ENCODE measurements at places on chromosomes 7 and 10.
A peak's percentile ranks its signal among the peaks of the same experiment; 100 is the strongest.

DNA sequence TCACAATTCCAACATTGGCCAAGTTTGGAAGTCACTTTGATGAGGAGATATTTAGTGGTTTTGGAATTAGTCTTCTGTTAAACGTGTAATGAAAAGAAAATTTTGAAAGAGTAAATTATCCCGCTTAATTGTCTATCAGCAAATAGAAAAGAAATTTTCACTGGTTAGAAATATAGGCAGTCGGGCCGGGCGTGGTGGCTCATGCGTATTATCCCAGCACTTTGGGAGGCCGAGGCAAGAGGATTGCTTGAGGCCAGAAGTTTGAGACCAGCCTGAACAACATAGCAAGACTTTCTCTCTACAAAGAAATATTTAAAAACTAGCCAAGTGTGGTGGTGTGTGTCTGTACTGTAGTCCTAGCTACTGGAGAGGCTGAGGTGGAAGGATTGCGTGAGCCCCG lies 13.4 kb downstream of the CNTNAP2 start:
- DNase-seq, result no peak

DNA sequence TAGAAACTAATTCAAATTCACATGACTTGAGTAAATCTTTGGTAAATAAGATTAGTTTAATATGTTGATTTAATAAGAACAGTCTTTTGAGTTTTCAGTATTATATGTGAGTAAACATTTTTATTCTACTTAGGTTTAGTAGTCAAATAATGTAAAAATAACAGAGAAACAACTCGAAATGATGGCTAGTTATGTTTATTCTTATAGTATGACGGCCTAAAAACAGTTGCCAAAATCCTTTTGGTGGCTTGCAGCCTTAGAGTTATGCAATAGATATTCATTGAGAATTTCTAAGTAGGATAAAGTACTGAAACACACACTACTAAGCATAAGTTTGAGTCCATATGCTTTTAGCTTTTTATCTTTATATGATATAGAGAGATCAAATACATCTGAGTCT lies 184.8 kb downstream of the GNAI1 start:
- DNase-seq, result no peak

DNA sequence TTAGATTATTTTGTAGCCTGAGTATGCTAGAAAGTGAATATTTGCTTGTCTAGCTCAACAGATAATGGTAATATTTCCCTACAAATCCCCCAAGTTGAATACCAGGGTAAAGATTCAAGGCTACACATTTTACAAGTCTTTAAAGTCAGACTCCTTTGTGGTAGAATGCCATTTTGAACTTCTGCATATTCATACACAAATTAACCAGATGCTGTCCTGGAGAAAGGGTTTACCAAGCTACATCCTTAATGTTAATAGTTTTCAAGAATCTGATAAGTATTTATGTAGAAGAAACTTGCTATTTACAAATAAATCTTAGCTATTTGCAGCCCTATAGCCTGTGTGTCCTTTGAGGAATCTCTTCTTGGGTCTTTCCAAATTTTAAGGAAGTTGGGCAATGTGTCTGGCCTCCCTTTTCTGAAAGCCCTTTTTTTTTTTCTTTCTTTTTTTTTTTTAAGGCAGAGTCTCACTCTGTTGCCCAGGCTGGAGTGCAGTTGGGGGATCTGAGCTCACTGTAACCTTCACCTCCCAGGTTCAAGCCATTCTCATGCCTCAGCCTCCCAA lies 82.6 kb downstream of the CPEB3 start:
- no peak for DNase-seq

DNA sequence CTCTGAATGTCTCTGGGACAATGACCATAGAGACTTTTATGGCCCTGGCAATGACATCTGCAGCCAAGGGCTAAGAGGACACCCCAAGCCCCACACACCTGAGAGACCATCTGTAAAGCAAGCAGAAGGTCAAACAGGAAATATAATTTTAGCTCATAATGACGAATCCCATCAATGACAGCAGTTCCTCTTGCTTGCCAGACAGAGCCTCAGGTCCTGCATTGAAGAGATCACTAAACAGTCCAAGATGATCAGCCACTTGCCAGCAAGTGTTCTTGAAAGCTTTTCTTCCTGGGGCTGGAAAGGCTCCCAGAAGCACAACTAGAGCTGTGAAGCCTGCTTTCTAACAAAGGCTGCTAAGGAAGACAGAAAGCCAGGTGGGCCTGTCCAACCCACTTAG lies 993.7 kb upstream of the AUTS2 start:
- no peak for DNase-seq

DNA sequence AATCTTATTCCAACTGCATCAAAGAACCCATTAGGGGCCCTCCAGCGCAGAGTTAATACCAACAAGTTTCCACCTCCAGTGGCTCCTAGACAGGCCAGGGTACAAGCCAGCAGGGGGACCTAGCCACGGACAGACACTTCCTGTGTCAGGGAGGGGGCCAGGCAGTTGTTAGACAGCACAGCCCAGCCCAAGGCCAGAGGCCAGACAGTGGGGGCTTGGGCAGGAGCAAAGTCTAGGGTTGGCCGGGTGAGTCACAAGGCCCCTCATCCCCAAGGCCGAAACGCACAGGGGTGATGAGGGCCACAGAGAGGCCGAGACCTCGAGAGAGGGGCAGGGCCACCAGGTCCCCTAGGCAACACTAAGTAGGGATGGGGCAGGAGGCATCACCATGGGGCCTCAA lies 19.3 kb upstream of the OPTN start:
- no peak for DNase-seq

DNA sequence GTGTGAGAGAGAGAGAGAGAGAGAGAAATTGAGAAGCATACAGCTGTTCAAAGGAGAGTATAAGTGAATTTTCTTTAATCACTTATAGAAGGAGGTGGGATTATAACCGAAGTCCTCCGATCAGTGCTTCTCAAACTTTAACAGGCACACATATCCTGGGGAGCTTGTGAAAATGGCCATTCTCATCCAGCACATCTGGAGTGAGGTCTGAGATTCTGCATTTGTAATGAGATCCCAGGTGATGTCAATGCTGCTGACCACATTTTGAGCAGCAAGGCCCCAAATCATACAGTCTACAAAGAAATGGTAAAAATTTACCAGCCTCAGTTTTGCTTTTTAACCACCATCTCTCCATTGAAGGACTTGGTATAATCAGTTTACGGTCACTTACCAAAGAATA lies 219.0 kb downstream of the PTEN start:
- no peak for DNase-seq

- no peak for DNase-seq
Observed at GRCh38 chr10:124225467-124226270, 132.3 kb upstream of the CHST15 start.

GRCh38 chr7:116224492-116225098 lies 14.3 kb downstream of the TES start:
- DNase-seq, result no peak

GRCh38 chr10:11014671-11015445 lies 2.8 kb upstream of the CELF2 start:
- DNase-seq, result peak; percentile 64

GRCh38 chr7:676246-676971 lies 50.1 kb upstream of the DNAAF5 start:
- no peak for DNase-seq

- peak; percentile 44 for DNase-seq
Observed at GRCh38 chr10:72276421-72277339, 3.0 kb downstream of the DDIT4 start.

DNA sequence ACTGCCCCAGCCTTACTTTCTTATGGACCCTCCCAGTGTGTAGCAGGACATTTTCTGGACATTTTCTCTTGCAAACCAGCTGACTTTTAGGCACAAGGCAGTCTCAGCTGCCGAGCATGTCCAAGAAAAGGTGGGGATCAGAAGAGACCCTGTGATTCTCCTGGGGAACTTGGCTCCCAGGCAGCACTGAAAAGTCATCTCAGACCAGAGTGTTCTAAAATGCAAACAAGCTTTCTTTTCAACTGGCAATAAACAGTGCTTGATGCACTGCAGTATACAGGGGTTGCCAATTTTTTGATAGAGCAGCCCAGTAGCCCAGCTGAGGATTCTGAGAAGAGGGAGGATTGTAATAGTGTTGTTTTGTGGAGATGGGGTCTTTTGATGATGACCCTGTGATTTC lies 168.0 kb upstream of the PHYHIPL start:
- DNase-seq, result no peak

DNA sequence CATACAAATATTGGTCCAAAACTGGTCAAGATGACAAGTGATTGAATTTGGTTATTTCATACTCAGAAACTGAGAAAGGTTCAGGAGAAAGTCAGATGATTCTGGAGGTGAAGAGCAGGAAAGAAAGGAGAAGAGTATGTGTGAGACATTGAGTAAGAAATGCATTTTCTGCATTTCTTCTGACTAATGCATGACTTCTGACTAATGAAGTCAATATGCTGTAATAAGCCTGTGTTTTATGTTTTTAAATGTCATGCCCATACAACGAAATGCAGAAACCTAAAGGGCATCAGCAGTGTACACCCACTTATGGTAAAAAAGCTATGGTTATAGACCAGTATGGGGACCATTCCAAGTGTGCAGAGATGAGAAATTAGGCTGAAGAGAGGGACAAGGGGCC lies 1227.8 kb upstream of the SORCS1 start:
- DNase-seq, result no peak

DNA sequence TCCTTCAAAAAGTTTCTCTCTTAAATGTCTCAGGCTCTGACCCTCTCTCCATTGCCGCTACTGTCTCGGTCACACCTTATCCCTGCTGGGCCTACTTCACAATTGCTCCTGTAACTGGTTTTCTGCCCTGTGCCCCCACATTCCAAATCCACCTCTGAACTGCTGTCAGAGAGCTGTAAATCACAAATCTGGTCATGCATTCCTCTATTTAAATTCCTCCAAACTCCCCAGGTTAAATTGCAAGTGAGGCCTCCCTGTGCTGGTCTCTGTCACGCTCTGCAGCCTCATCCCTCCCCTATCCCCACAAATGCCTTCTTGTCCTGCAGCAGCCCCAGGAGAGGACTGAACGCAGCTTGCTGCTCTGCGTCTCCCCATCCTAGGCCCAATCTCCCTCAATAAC lies 40.4 kb upstream of the CDCA7L start:
- DNase-seq, result no peak

GRCh38 chr10:126006906-126007305 lies 110.5 kb downstream of the FANK1 start:
- DNase-seq, result no peak
